ENCODE measurements at places on chromosomes 12 and 14. TPM values are rescaled to one million over a fixed set of nuclear protein-coding genes. Genes with fewer than 3 reads are reported as not detected.

DNA sequence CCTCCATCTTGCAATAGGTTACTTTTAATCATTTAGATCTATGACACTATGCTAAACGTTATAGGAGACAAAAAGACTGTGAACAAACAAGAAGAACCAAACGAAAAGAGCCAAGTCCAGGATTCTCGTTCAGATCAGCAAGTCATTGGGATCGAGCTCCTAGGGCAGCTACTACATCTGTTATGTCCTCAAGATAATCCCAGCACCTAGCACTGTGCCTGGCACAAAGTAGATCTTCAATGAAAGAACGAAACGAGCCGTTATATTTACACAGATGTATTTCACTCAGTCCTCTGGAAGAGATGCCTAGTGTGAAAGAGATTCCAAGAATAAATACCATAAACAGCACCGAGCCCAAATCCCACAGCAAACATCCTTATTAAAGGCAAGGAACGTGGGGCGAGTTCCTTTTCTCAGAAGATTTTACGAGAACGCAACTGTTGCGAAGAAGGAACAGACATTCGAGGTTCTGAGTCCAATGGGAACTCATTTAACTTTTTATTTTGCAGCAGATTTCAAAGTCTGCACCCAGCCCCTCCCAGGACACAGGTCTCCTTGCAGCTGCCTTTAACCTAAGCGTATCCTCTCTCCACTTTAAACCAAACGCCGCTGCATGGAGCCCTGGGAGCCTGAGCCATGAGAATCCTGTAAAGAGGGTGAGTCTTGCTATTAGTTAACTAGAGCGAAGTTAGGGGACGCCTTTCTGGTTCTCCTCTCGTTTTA, 544 bp upstream of the TDP1 start:
- DNase-seq = no peak

DNA sequence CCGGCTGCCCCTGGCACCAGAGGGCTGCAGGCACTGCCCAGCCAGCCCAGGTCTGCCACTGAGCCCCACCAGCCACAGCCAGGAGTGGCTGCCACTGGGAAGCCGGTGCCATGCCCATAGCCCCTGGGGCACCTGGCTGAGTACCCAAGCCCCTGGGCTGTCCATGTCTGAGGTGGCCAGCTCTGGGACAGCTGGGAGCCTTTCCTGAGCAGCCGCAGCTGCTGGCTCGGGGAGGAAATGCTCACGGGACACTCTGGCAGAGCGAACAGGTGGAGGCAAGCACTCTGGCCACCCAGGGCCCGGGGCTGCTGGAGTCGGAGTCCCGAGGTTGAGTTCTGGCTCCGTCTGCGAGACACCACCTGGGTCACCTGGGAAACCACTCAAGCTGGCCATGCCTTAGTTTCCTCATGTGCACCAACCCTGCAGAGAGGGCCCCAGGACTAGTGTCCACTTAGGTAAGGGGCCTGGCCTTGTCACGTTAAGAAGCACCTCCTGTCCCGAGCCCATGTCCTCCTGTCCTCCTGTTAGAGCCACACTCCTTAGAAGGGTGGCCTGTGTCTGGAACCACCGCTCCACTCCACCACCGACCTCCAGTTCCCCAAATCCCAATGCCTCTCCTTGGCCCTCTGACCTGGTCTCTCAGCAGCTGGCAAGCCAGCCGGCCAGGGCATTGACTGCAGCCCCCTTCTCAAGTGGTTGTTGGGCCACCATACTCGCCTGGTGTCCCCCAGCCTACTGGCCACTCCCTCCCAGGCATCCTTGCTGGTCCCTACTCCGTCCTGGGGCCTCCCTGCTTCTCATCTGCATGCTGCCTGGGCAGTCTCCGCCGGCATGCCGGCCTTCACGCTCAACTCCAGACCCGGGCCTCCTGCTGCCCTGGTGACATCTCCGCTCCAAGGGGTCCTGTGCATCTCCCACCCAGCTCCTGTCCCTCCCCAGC, 45.3 kb downstream of the BEGAIN start:
- no peak for DNase-seq

The SPX gene
- 0.11 TPM for total RNA-seq

DNA sequence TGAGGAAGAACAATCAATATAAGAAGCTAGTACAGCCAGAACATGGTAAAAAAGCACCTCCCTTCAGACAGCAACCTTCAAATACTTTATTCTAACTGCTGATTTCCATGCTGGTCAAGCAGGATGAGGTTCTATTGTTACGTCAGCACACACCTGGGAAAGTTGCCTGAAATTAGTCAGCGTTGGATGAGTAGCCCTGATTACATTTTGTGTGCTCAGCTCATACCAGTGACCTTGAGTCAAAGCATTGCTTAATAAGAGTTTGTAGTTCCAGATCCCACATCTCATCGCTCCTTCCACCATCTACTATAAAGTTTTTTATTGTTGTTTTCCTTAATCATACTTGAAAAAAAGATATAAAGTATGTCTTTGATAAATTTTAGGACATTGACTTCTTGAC, 361.5 kb downstream of the EGLN3 start:
- DNase-seq = no peak

The CISTR gene
- not detected for total RNA-seq

DNA sequence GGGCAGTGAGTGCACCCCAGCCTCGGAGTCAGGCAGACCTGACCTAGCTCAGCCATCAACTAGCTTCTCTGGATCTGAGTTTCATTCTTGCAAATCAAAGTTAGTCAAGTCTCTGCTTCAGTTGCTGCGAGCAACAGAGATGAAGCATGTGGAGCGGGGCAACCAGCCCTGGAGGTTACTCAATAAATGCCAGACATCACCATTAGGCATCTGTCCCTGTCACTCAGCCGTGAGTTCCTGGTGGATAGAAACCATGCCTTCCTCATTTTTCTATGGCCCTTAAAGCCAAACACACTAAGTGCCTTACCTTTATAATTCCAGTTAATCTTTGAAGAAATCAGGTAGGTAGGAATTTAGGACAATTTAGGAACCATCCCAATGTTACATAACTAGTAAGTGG, 19.3 kb downstream of the RFX4 start:
- DNase-seq = no peak

DNA sequence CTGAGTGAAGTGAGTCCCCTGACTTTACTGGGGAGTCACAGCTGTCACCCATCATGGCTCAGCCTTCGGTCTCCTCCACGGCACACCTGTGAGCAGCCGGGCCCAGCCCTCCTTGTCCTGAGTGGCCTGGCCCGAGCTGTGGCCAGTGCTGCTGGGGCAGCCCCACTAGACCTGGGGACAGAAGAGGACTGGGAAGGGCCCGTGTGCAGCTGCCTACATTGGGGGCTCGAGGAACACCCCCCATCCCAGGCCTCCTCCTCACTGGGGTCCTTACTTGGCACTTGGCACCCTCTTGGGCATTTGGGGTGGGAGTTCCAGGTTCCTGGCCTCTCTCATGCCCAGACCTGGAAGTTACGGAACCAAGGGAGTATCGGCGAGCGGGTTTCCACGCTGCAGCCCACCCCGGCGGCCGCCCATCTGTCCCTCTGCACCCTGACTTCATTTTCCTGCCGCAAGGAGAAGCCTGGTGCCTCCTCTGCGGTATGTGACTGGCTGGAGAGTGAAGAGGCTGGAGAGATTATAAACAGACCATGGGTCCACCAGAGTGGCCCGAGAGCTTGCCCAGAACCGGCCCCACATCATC, 179.7 kb downstream of the KIF26A start:
- no peak for DNase-seq

DNA sequence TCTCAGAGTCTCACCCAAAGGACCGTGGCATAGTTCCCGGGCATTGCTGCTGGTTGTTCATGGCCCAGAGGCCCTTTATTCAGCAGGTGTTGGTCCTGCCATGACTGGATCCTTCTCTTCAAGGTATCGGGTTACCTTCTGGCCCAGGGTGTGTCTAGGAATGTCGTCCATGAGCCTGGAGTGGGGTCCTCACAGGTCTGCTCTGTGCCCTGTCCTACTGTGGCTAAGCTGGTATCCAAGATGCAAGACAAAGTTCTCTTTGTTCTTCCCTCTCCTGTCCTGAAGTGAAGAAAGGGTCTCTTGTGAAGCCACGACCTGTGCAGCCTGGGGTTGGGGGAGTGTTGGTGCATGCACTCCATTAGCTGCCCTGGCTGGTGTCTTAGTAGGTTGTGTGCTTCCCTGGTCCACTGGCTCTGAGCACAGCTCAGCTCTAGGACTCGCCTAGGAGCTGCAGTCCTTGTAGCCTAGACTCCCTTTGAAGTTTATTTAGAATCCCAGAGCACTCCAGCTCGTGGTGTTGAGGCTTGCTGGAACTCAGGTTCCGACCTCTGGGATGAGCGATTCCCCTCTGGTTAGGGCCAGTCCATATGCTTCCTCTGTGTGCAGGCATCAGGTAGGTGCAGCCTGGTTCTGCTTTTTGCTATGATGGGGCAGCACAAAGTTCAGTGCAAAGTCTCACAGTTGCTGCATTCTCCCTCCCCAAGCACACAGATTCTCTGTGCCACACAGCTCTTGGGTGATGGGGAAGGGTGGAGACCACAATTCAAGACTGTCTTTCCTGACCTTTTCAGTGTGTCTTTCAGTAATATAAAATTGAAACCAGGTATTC, 117.4 kb downstream of the NUBPL start:
- DNase-seq = no peak

GRCh38 chr14:19947413-19948090, 16.8 kb downstream of the OR4K1 start:
- no peak for DNase-seq

- no peak for DNase-seq
Observed at GRCh38 chr14:25757364-25757763, 707.4 kb upstream of the STXBP6 start.

The SLC10A1 gene
- total RNA-seq = not detected

GRCh38 chr12:32659908-32660440, 19.1 kb upstream of the DNM1L start:
- DNase-seq = no peak

- no peak for DNase-seq
Observed at GRCh38 chr14:76582447-76582846, 178.8 kb upstream of the VASH1 start.

- DNase-seq = no peak
Observed at GRCh38 chr14:101858791-101859537, 97.5 kb downstream of the PPP2R5C start.

The TAS2R20 gene
- 0.74 TPM for total RNA-seq

GRCh38 chr12:25583545-25583944, 30.5 kb upstream of the LMNTD1 start:
- DNase-seq = no peak

The MORN3 gene
- 0.22 TPM for total RNA-seq

The ACSS3 gene
- total RNA-seq = 0.40 TPM

The HELB gene
- 5.5 TPM for total RNA-seq

GRCh38 chr12:100381379-100381778, 24.5 kb downstream of the SLC17A8 start:
- DNase-seq = no peak

DNA sequence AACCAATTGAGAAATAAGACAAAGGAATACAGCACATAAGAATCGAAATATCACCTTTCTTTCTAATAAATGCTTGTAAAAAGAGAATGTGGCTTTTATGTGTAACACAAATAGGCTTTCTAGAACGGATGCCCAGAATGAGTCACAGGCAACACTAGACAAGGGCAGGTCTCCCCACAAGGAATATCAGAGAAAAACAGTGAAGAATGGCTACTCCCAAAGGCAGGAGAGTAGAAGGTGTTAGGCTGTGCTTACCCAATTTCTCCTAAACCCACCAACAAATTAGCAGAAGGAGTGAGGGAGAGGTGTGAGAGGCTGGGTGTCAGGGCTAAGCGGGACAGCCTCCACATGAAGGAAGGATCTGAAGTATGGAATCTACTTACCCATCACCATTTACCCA, 55.2 kb downstream of the GALNT4 start:
- DNase-seq = no peak

GRCh38 chr14:62824086-62824485, 221.2 kb downstream of the KCNH5 start:
- DNase-seq = no peak

DNA sequence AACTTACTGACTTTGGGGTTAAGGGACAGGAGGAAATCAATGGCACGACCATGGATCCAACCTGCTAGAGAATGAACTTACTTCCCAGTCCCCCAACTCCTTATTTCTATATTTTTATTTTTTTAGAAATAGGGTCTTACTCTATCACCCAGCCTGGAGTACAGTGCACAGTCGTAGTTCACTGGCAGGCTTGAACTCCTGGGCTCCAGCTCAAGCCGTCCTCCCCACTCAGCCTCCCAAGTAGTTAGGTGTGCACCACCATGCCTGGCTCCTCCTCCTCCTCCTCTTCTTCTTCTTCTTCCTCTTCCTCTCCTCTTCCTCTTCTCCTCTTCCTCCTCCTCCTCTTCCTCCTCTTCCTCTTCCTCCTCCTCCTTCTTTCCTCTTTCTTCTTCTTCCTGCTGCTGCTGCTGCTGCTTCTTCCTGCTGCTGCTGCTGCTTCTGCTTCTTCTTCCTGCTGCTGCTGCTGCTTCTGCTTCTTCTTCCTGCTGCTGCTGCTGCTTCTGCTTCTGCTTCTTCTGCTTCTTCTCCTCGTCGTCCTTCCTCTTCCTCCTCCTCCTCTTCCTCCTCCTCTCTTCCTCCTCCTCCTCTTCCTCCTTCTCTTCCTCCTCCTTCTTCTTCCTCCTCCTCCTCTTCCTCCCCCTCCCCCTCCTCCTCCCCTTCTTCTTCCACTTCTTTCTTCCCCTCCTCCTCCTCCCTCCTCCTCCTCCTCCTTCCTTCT, 390.1 kb upstream of the RGS6 start:
- no peak for DNase-seq

- DNase-seq = no peak
Observed at GRCh38 chr14:91580876-91581577, 70.9 kb upstream of the PPP4R3A start.

DNA sequence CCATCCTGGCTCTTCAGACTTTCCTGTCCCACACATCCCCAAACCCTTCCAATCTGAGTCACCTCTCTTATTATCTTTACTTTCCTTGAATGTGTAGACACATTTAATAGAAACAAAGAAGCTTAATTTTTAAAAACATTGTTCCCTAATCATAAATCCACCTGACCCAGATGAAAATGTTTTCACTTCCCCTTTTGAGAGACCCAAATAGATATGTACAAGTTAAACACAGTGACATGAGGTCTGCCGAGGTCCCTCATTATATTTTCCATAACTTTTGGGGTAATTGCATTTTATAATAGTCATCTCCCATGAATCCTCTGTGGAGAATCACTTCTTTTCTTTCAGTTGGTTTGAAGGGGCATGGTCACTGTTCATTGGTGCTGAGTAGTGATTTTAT, 191.1 kb downstream of the GRIN2B start:
- no peak for DNase-seq

GRCh38 chr12:50784501-50784900, 20.6 kb downstream of the ATF1 start:
- DNase-seq = no peak

DNA sequence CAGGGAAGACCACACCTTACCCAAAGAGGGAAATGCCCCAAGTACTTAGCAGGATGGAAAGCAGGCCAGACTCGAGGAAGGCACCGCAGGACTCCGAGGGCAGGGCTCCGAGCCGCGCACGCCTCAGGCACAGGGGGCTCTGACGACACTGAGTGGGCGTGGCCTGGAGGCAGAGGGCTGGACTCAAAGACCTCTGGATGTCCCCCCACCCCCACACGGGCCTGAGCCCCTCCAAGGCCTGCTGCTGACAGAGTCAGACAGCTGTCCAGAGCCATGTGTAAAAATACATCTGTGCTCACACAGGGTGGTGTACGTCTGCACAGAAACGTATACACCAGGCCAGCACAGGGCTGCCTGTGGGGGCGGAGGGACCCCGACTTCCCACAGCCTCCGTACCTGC, 1.4 kb downstream of the AKT1 start:
- DNase-seq = peak; percentile 61
